ENCODE measurements at places on chromosomes 16 and 17.

- no peak for DNase-seq
Measured at GRCh38 chr17:78998311-78999055, 11.1 kb downstream of the CANT1 start.

DNA sequence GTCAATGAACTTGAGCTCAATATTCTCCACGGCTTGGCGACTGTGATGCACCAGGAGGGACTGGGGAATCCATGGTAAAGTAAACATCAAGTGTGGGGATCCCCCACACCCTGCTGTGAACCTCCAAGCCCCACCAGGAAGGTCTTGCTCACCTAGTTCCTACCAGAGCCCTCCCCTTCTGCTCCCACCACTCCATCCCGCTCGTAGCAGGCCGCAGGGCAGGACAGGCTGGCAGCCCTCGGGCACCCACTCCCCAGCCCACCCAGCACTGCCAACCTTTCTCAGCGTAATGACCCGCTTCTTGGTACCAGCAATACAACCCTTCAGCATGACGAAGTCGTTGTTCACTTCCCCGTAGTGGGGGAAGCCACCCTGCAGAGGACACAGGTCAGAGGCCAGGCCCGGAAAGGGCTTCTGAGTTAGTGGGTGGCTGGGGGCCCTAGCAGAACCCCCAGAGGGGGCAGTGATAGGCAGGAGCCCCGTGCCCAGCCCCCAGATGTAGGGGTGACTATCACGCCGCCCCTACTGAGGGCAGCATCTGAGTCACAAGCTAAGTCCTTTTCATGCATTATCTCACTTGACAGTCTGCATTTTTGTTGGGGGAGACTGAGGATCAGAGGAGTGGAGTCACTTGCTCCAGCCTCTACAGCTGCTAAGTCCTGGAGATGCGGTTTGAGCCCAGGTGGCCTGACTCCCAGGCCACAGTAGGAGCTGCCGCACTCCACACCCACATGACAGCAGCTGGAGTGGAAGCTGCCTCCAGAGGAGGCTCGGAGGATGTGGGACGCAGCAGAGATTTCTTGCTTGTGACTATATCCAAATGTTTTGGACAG is 2.8 kb upstream of the MSRB1 start:
- no peak for DNase-seq

DNA sequence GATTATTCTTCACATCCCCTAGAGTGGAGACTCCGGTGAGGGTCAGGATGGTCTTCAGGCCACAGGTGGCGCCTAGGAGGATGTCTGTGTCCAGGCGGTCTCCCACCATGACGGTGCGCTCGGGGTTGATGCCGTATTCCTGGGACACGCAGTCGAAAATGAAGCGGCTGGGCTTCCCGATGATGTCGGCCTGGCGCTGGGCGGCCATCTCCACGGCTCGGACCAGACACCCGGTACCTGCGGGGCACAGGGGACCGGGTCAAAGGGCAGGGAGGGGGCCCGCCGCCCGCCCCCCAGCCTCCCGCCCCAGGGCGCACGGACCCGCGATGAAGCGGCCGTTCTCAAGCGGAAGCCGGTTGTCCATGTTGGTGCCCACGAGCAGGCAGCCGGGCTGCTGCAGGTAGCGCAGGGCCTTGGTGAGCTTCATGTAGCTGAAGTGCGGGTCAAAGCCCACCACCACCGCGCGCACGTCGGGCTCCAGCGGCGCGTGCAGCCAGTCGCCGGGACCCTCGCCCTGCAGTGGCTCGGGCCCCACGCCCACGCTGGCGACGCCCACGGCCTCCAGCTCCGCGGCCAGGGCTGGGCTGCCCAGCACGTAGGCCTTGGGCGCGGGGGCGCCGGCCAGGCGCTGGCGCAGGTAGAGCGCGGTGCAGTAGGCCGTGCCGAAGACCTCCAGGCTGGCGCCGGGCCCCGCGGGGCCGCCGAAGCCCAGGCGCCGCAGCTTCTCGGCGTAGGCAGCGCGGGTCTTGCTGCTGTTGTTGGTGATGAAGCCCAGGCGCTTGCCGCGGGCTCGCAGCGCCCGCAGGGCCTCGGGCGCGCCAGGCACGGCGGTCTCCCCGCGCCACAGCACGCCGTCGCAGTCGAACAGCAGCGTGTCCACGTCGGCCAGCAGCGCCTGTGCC is 572 bp downstream of the PGP start:
- no peak for DNase-seq

GRCh38 chr16:85759631-85760419 is 8.9 kb upstream of the C16orf74 start:
- no peak for DNase-seq

GRCh38 chr17:49021095-49021767 is 24.0 kb downstream of the IGF2BP1 start:
- DNase-seq = no peak

GRCh38 chr17:76560036-76560876 is 20.4 kb downstream of the PRCD start:
- DNase-seq = no peak

- peak; percentile 2 for DNase-seq
Measured at GRCh38 chr17:72592242-72592966, 471.6 kb downstream of the SOX9 start.

DNA sequence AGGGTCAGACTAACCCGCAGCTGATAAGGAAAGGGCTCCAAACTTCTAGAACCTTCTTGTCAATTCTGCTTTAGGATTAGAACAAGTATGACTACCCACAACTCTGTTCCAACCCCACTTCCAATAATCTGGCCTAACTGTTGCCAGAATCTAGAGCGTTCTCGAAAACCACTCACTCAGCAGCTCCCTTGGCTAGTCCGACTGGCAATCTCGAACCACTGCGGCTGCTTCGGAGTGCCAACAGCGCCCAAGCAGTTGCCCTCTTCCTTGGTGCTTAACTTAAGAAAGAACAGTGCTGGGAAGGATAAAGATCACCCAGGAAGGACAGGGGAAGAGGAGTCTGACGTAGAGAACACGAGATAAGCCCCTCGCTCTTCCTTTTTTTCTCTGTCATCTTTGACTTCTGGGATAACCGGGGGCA is 818 bp downstream of the DNAJC7 start:
- DNase-seq = no peak

GRCh38 chr17:3335876-3336275 is 37.7 kb upstream of the OR3A1 start:
- DNase-seq = no peak

DNA sequence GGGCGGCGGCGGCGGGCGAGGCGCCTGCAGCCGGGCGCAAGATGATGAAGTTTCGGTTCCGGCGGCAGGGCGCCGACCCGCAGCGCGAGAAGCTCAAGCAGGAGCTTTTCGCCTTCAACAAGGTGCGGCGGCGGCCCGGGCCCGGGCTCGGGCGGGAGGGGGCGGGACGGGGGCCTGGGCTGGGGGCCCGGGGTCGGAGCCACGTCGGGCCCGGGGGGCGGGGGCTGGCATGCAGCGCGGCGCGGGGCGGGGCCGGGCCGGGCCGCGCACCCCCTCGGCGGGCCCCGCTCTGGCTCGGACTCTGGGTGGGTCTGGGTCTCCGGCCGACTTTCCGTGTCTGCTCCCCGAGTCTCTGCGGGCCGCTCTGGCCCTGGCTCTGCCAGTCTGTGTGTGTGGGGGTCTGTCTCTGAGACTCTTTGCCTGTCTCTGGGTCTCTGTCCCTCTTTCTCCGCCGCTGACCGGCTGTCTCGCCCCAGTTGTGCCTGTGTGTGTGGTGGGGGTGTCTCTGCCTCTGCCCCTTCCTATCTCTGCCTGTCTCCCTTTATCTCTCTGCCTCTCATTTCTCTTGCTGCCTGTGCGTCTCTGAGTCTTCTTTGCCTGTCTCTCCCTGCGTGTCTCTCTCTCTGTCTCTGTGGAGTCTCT is 328 bp downstream of the LLGL1 start:
- peak; percentile 21 for DNase-seq

- DNase-seq = peak; percentile 86
Measured at GRCh38 chr17:17001874-17002520, 30.1 kb upstream of the TNFRSF13B start.

DNA sequence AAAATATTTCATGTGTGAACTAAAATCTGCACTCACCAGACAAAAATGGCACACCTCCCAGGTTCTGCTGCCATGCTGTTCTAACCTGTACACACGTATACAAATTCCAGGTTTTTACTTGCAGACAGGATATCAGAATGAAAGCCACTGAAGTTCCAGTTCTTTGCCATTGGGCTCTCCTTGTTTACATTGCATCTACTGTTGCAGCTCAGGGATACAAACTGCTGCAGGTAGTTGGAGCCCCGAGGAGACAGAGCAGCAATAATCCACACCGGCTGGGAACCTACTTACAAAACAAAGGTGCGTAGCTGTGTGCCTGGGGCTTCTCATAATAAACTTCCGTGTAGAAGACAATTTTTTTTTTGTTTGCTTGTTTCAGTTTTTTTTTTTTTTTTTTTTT is 59.6 kb downstream of the HAPSTR1 start:
- no peak for DNase-seq

GRCh38 chr17:78522031-78522809 is 55.0 kb downstream of the DNAH17 start:
- peak; percentile 23 for DNase-seq

DNA sequence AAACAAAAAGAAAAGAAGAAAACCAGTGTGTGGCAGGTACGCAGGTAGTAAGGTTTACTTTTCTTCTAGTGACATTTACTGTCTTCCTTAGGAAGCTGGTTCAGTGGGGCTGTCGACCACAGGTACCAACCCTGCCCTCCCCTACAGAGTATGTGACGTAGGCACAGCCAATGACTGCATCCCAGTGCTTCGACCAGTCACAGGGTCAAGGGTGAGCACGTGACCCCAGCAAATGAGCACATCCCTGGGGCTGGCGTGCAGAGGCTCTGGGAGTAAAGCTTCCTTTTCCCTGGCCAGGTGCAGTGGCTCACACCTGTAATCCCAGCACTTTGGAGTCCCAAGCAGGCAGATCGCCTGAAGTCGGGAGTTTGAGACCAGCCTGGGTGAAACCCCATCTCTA is 38.9 kb upstream of the PLCG2 start:
- no peak for DNase-seq

DNA sequence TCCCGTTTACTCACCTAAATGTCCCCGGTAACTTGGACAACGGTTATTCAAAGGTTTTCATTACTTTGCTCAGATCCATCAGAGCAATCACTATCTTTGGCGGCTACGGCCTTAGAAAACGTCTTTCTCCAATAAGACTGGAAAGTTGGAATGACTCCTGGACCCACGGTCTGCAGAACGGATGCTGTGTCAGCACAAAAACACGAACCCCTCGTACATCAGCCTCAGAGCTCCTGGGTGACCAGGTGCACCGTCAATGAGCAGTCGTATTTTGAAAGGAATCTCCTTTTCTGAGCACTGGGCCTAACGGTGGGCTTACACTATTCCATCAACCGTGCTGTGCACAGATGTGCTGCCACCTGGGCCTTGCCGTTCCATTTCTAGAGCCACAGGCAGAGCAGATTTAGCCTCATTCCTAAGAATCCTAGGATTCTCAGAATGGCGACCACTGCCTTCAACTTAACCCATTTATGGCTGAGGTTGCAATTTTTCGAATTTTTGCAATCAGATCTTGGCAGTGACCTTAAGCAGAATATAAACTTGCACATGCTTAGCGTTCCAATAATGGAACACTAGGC is 110.8 kb upstream of the ZNF750 start:
- no peak for DNase-seq

GRCh38 chr17:82305727-82306300 is 11.6 kb downstream of the CD7 start:
- no peak for DNase-seq

DNA sequence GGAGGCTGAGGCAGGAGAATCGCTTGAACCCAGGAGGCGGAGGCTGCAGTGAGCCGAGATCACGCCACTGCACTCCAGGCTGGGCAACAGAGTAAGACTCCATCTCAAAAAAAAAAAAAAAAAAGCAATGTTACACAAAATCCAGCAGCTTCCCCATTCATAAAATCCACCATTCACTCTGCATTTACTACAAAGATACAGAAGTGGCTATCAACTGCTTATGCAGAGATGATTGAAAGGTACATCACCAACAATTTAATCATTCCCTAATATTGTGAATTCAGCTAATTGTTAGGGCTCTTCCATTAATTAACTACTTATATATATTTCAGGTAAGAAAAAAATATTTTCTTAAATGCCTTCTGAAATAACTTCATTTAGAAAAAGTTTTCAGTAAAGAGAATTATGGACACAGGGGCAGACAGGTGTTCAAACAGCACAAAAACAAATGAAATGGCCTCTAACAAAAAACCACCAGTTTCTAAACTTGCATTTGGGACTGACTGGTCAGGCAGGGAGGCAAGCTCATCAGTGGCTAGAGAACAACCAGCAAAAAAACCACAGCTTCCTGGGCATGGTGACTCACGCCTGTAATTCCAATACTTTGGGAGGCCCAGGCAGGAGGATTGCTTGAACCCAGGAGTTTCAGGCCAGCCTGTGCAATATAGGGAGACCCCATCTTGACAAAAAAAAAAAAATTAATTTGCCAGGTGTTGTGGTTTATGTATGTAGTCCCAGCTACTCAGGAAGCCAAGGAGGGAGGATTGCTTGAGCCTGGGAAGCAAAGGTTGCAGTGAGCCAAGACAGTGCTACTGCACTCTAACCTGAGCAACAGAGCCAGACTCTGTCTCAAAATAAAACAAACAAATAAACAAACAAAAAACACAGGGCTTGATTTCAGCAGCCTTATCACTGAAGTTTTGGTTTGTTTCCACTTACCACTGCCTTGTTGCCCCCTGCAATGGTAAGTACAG is 26.3 kb downstream of the ERN1 start:
- DNase-seq = no peak

GRCh38 chr17:10034719-10035475 is 129.8 kb upstream of the RCVRN start:
- DNase-seq = no peak

- DNase-seq = no peak
Measured at GRCh38 chr17:4971826-4972225, 4.2 kb upstream of the SPAG7 start.

DNA sequence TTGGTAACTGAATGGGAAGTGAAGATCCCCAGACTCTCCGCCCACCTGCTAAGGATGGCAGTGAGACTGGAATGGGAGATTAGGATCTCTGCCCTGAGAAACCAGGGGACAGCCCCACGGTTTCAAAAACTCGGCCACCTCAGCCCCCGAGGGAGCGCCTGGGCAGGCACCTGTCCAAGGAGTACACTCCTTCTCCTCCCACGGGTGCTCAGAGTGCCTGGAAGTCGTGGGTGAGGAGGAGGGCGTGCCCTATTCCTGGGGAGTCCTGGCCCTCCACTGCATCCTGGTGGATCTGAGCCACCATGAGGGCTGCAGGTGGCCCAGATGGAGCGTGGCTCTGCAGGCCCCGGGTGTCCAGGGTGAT is 78.5 kb downstream of the MGAT5B start:
- no peak for DNase-seq

DNA sequence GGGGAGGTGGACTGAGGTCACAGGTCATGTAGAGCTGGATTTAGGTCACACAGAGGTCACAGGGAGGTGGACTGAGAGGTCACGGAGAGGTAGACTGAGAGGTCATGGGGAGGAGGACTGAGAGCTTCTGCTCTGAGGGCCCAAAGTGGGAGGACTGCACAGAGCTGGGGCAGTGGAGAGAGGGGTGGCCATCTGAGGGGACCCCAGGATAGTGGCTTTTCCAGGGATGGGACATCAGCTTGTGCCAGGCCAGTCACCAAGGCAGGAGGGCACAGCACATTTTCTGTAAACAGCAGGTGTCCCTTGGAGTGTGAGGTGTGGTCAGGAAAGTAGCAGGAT is 26.1 kb upstream of the JPT2 start:
- no peak for DNase-seq

GRCh38 chr17:80876950-80877728 is 114.5 kb upstream of the CHMP6 start:
- no peak for DNase-seq
